Spinal cord (tissue), 10 donors: ENCODE measurements at places on chromosomes 4 and X.

GRCh38 chrX:130098210-130098552 lies 12.1 kb downstream of the ELF4 start:
- no peak for DNase-seq

- DNase-seq: no peak
These were observed 105.8 kb downstream of the CRLF2 start for GRCh38 chrX:1106478-1107210.

GRCh38 chr4:126800575-126801141 lies 832.1 kb upstream of the INTU start:
- no peak for DNase-seq

DNA sequence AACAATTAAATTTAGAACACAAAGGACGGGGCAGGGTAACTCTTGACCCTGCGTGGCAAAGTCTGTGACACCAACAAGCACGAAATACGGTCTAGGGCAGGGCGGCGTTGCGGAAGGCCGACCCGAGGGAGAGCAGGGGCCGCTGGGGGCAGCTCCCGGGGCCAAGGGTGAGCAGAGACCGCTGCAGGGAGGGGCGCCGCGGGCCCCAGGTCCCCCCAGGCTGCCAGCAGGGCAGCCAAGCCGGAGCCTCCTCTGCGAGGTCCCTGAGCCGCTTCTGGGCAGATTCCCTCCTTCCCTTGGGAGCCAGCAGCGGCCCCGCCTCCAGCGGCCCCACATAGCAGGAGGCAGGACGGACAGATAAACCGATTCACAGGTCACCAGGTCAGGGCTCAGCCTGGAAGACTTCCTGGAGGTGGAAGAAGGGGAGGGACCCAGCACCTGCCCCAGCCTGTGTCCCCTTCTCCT lies 90.2 kb downstream of the FAM53A start:
- DNase-seq: no peak

GRCh38 chr4:10096978-10097335 lies 19.6 kb downstream of the WDR1 start:
- no peak for DNase-seq

- DNase-seq: no peak
These were observed 625.6 kb upstream of the FAM241A start for GRCh38 chr4:111519683-111520082.

GRCh38 chrX:72253686-72254085 lies 14.9 kb upstream of the ERCC6L start:
- no peak for DNase-seq

GRCh38 chrX:77450996-77451395 lies 3.8 kb downstream of the FGF16 start:
- DNase-seq: no peak

GRCh38 chr4:128787509-128788311 lies 21.8 kb upstream of the JADE1 start:
- DNase-seq: no peak

DNA sequence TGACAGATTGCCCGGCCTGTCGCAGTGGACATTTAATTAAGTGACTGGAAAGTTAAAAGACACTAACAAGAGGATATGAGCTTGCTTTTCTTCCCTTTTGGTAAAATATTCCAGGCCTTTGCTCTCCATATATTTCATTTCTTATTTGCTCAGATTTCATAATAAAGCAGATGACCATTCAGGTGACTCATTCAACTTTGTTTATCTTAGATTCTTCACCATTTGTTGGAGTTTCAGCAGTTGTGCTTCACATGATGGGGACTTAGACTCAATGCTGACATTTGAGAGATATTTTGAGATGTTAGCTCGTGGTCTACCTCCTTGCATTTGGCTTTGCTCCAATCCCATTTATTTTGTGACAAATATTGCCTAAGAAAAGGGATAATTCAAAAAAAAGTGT lies 312.2 kb downstream of the ARHGAP24 start:
- no peak for DNase-seq

DNA sequence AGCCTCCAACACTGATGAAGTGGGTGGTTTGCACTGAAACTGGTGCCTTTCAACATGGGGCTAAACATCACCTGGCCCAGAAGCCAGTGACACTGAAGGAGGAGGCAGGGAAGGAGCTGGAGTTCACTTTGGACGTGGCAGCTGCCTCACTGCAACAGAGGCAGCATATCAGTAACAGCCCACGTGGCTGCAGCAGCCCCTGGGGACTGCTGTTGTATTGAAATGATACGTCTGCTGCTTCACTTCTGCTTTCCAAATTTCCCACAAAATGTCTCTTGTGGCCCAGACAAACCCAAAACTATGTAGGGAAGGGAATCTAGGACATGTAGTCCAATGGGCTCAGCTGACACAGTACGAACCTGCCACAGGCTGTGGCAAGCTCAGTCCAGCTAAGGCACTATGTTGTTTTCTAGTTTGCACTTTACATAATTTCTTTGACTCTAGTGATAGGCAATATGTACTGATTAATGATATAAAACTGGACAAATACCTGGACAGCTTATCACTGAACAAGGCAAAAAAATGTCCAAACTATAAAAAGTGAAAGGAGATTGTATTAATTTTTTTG lies 84.7 kb upstream of the RAPGEF2 start:
- no peak for DNase-seq

DNA sequence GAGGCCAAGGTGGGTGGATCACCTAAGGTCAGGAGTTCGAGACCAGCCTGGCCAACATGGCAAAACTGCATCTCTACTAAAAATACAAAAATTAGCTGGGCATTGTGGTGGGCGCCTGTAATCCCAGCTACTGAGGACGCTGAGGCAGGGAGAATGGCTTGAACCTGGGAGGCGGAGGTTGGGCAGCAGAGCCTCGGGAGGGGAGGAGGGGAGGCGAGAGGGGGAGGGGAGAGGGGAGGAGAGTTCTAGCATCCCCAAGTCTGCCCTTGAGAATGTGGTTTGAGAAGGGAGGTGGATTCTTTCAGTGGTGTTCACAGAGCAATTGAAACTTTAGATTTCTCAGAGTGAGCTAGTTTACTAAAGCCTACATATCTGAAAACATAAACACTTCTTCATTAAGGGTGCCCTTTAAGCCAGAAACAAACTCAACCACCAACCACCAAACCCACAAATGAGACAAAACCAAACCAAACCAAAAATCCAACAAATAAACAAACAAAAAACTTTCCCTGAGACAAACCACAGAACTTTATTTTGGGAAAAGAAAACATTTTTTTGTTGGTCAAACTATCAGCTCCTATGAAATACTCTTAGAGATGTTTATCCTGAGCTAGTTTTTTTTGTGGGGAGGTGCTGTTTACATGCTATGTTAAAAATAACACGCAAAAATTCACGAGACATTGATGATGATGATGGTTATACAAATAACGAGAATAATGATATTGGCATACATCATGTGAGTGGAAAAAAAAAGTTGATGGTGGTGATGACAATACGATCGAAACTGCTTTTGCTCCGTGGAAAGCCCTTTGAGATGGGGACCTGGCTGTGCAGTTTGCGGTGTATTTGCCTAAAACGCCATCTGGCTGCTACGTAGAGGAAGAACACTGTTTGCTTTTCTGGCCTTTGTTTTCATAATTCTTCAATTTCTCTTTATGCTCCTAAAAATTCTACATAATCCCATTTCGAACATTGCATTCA lies 98.2 kb upstream of the PRKX start:
- peak; percentile 17 for DNase-seq

DNA sequence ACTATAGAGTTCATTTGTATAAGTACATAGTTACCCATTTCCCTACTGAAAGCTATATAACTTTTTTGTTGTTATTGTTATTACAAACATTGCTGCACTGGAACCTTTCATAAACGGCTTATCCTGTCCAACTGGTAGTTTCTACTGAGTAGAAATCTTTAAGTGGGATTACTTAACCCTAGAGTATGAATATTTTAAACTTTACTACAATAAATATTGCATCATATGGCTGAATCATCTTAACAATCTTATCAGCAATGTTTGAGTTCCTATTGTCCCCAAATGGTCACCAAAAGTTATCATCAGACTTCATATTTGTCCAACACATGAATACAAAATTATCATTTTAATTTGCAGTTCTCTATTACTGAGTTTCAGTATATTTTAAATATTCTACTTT lies 40.5 kb downstream of the LCORL start:
- no peak for DNase-seq

DNA sequence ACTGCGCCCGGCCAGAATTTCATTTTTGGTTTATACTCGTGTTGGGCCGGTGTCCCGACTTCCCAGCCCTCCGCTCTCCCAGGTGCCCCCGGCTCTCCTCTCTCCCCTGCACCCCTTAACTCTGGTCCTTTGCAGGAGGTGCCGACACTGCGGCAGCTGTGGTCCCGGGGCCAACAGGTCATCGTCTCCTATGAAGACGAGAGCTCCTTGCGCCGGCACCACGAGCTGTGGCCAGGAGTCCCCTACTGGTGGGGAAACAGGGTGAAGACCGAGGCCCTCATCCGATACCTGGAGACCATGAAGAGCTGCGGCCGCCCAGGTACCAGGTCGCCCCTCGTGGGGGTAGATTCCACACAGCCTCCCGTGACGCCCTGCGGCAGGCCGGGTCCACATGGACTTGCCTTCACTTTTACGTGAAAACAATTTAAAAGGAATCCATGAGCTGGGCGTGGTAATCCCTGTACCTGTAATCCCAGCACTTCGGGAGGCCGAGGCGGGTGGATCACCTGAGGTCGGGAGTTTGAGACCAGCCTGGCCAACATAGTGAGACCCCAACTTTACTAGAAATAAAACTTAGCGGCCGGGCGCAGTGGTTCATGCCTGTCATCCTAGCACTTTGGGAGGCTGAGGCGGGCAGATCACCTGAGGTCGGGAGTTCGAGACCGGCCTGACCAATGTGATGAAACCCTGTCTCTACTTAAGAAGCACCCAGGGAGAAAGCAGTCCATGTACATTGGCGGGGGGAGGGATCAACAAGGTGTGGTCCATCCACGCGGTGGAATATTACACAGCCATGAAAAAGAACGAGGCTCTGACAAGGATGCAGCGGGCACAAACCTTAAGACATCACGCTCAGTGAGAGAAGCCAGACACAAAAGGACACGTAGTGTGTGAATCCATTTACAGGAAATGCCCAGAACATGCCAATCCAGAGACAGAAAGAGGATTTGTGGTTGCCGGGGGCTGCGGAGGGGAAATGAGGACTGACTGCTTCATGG lies 12.0 kb downstream of the PLCXD1 start:
- no peak for DNase-seq

- no peak for DNase-seq
These were observed 97.8 kb downstream of the PARM1 start for GRCh38 chr4:75030649-75031235.

GRCh38 chrX:53433651-53434639 lies at the start of gene HSD17B10:
TSS of gene HSD17B10 (minus strand) at chrX:53434370. CDS start at chrX:53434345, 25 bp downstream.
- DNase-seq: no peak

GRCh38 chr4:60589425-60589824 lies 610.7 kb upstream of the ADGRL3 start:
- no peak for DNase-seq

GRCh38 chr4:43423276-43423675 lies 530.8 kb downstream of the GRXCR1 start:
- no peak for DNase-seq

GRCh38 chr4:53174823-53175222 lies 191.0 kb downstream of the SCFD2 start:
- no peak for DNase-seq

GRCh38 chr4:8688041-8688907 lies 95.7 kb downstream of the CPZ start:
- DNase-seq: peak; percentile 15

- no peak for DNase-seq
These were observed 60.9 kb downstream of the IRF2 start for GRCh38 chr4:184413261-184414046.

DNA sequence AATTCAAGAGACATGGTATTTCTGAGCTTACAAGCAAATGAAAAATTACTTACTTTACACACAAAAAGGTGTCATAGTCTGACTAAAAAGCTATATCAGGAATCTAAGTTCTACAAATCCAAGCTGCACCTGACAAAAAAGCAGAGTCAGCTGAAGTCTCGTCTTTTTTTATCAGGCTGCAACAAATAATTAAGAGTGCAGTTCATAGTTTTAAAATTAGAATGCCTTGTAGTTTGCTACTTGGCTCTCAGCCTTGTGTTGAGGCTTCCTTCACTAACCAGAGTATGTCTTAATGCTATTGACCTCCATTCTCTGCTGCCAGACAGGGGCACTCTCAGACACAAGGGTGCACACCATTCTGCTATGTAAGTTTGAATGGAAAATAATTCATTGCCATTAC lies 940.7 kb downstream of the PCDH7 start:
- DNase-seq: no peak

DNA sequence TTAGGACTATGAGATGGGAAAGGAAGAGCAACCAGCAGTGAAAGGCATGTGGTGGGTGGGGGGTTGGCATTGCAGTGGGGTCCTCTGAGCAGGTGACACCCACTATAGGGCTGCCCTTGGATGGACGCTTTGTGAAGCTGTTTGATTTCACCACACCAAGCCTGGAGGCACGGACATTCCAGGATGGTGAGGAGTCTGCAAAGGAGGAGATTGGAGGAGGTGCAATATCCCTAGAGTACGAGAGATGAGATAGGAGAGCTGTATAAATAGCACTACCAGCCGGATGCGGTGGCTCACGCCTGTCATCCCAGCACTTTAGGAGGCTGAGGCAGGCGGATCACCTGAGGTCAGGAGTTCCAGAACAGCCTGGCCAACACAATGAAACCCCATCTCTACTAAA lies 42.3 kb downstream of the SHOX start:
- no peak for DNase-seq

DNA sequence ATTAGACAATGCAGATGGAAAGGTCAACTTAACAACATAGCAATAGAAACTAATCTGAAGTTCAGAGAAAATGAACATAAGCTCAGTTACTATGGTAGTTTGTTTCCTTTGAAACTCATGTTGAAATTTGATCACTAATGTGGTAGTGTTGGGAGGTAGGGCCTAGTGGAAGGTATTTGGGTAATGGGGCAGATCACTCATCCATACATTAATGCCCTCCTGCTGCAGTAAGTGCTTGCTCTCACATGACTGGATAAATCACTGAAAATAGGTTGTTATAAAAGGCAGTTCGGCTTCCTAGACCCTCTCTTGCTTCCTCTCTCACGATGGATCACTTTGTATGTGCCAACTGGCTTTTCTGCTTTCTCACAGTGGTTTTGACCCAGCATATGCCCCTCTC lies 567.4 kb upstream of the GALNT7 start:
- no peak for DNase-seq

DNA sequence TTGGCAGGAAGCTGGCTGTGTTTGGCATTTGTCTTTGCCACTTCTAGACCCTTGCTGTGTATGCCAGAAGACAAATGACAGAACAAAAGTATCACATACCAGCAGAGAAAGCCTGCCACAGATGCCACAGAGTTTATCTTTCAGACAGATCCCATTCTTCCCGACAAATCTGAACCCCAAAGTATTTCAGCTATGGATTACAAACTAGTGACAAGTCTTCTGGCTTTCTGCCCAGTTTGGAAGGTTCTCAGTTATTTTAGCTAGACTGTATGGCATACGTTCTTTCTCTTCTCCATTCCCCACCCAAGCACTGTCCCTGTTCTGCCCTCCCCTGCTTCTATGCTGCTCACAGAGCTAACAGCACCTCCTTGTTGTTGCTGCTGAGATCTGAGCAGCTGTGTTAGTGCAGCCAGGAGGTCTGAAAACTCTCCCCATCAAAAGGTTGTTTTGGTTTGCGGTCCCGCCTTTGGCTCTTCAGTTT lies 236.7 kb downstream of the FRAS1 start:
- DNase-seq: no peak
